ENCODE measurements at places on chromosomes 7 and 10.

GRCh38 chr10:107611115-107611514 is 446.6 kb upstream of the SORCS1 start:
- DNase-seq = no peak

DNA sequence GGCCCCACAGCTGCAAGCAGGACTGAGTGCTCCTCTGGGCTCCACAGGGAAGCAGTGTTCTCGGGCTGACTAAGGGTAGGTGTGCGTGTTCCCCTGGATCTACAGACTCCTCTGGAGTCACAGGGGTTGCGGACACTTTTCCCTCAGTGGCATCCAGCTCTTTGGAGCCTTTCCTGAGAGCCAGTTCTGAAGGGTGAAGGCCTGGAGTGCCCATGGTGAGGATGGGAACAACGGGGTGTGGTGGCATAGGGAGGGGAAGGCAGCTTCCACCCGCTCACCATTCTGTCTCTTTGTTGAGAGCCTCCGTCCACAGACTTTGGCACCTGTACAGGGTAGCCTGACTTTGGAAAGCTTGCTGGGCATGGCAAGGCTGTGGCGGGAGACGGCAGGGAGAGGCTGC is 104.1 kb upstream of the PCBD1 start:
- DNase-seq = no peak

DNA sequence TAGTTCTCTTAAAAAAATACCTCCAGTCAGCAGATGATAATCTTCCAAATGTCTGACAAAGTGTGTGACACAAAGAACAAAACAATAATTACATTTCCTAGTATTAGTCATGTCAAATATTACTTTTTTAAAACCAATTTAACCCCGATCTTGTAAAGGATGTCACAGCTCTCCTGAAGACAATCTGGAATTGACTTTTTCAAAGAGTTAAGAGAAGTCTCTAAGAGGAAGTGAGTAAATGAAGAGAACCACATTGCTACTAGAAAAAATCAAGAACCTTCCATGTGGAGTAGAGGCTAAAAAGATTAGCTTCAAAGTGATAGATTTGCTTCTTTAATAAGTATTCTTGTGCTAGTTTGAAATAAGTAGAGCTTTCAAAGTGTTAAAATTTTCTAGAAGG is 218.2 kb upstream of the IMMP2L start:
- DNase-seq = no peak

- DNase-seq = no peak
Observed at GRCh38 chr7:90645784-90646183, 49.7 kb downstream of the CDK14 start.

DNA sequence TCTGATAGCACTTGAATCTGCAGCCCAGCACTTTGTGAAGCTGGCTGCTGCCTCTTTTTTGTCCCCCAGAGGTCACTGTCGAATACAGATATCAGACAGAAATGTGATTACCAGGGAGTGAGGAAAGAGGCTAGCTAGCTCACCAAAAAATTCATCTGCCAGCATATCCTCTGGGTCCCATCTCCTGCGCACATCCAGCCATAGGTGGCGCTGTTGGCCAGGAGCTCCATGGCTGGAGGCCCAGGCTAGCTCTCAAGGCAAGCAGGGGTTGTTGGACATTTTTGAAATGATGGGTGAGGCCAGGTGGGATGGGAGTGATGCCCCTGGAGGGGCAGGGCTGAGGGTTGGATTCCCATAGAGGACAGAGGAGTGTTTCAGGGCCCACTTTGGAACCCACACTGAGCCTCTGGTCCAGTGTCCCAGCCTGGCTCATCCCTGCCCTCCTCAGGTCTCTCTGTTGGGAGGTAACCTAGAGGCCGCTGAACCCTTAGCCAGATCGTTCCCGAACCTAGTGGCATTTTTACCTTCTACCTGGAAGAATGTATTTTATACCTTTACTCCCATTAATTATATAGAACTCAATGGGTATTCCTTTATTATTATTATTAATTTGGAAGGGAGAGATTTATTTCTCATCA is 14.8 kb downstream of the DPCD start:
- no peak for DNase-seq

GRCh38 chr7:98303176-98303865 is 21.8 kb downstream of the BRI3 start:
- no peak for DNase-seq

- DNase-seq = no peak
Observed at GRCh38 chr10:129965425-129965808, 1.3 kb upstream of the EBF3 start.

DNA sequence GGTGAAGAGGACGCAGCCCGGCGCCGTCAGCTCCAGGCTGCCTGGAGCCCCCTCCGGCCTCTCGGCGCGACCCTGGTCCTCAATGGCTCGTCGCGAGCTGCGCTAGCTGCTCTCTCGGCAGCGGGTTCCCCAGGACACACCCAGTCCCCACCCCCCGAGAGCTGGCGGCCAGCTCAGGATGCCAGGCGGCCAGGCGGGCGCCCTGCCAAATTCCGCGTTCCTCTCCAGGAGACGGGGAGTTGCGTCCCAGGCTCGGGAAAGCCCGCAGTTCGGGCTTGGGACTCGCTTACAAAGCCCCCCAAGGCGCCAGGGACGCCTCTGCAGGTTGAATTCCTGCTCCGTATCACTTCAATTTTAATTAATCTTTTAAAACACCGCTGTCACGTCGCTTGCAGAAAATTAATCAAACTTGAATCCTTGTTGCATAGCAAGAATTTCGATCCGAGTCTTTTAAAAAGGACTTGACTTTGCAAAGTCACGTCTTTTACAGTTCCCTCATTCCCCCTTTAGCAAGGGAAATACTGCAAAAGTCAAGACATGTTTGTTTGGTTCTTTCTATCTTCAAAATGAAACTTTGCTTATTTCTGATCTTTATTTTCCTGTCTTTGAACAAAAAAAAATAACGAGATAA is 28.2 kb downstream of the SKIDA1 start:
- DNase-seq = no peak

DNA sequence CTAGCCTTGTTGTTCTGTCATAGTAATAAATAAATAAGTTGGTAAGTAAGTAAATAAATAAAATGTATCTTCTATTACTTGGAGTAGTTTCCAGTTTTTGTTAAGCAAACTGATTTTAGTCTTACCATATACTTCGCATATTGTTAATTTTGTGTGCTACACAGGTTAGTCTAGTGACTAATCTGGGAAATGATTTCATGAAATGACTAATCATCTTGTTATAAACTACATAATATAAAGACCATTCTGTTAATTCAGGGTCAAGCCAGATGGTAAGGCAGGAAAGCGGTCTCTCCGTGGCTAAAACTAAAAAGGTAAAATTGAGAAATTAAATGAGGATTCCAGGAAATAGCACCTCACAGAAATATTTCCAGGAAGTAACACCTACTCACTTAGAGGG is 58.5 kb upstream of the FOXP2 start:
- DNase-seq = no peak

- no peak for DNase-seq
Observed at GRCh38 chr10:4359003-4359402, 467.0 kb upstream of the AKR1E2 start.

Data from stimulated activated CD4-positive, alpha-beta T cell treated with anti-CD3 and anti-CD28 coated beads, Interleukin-1b, Interleukin-23, amount 100 ng/mL, for 1 hour (primary cell).